ENCODE measurements at places on chromosomes 6 and 20.
A peak's percentile ranks its signal among the peaks of the same experiment; 100 is the strongest.

- DNase-seq: peak; percentile 85
These were observed 41.6 kb downstream of the UNC5CL start for GRCh38 chr6:40997234-40997957.

GRCh38 chr20:10846766-10847165 is 173.0 kb upstream of the JAG1 start:
- DNase-seq: no peak

GRCh38 chr6:85273046-85273445 is 176.8 kb upstream of the NT5E start:
- DNase-seq: no peak

- DNase-seq: no peak
These were observed 25.0 kb downstream of the SH3BGRL2 start for GRCh38 chr6:79656134-79656533.

- no peak for DNase-seq
These were observed 4.4 kb downstream of the HLA-E start for GRCh38 chr6:30493643-30494250.

GRCh38 chr6:129263176-129263575 is 380.2 kb downstream of the LAMA2 start:
- no peak for DNase-seq

GRCh38 chr6:95948324-95948723 is 67.5 kb upstream of the FUT9 start:
- DNase-seq: no peak
